ENCODE measurements at places on chromosomes 4 and X. TPM values are rescaled to one million over a fixed set of nuclear protein-coding genes. Genes with fewer than 3 reads are reported as not detected.
A peak's percentile ranks its signal among the peaks of the same experiment; 100 is the strongest.

The PDGFC gene
- total RNA-seq: 9.8 TPM

DNA sequence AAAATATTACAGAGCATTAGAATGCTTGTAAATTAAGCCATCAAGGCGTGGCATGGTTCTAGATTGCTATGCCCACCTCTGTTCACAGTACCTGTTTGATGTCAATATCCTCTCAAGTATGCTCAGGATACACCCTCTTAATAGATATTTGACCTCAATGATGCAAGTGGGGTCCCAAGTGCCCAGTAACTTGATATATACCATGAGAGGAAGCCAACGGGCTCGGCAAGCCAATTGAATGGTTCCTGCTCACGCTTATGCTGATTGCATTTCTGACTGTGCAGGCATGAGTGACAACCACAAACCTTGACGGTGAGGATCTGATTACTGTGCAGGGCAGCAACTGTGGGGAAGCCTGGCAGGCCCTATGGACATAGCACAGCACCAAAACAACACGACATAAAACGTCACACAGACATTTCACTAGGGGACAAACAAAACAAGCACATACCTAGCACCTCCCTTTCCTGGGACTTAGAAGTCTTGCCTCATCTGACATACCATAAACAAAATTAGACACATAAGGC is 179.1 kb upstream of the ETNPPL start:
- no peak overlapping the region for H3K4me3 ChIP-seq
- DNase-seq: no peak
- H3K36me3 ChIP-seq: no peaks in the 10 kb centered on the region
- peaks cover 35% of the 10 kb centered on the region for H3K27me3 ChIP-seq
- no peak overlapping the region for H3K27ac ChIP-seq

The SPANXC gene
- not detected for total RNA-seq

- H3K27me3 ChIP-seq: no peaks in the 10 kb centered on the region
- H3K4me1 ChIP-seq: no peaks in the 10 kb centered on the region
- no peak for DNase-seq
- H3K4me3 ChIP-seq: no peak overlapping the region
- no peak overlapping the region for H3K27ac ChIP-seq
- H3K36me3 ChIP-seq: no peaks in the 10 kb centered on the region
Measured at GRCh38 chrX:104255465-104255864, 732 bp upstream of the ESX1 start.

DNA sequence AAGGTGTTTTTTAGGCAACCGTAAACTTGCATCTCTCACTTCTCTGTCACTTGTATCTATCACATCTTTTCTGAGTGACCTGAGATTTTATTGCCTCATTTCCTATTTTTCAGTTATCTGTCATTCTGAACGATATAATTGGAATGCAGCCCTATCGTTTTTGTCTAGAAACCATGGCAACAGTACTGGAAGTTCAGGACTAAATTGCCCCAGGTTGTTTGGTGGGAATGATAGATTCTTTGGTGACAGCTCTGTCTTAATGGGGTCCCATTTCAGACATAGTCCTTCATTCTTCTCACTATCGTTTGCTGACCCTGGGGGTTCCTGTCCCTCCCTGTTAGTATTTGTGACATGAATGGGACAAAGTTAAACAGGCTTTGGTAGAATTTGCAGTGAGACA is 267.7 kb upstream of the GALNT7 start:
- H3K36me3 ChIP-seq: no peaks in the 10 kb centered on the region
- DNase-seq: no peak
- no peak overlapping the region for H3K4me3 ChIP-seq

GRCh38 chrX:30795981-30796958 is 92.8 kb downstream of the TAB3 start:
- H3K27ac ChIP-seq: no peak overlapping the region
- H3K36me3 ChIP-seq: no peaks in the 10 kb centered on the region
- no peak for DNase-seq
- H3K4me1 ChIP-seq: no peaks in the 10 kb centered on the region
- no peak overlapping the region for H3K4me3 ChIP-seq

DNA sequence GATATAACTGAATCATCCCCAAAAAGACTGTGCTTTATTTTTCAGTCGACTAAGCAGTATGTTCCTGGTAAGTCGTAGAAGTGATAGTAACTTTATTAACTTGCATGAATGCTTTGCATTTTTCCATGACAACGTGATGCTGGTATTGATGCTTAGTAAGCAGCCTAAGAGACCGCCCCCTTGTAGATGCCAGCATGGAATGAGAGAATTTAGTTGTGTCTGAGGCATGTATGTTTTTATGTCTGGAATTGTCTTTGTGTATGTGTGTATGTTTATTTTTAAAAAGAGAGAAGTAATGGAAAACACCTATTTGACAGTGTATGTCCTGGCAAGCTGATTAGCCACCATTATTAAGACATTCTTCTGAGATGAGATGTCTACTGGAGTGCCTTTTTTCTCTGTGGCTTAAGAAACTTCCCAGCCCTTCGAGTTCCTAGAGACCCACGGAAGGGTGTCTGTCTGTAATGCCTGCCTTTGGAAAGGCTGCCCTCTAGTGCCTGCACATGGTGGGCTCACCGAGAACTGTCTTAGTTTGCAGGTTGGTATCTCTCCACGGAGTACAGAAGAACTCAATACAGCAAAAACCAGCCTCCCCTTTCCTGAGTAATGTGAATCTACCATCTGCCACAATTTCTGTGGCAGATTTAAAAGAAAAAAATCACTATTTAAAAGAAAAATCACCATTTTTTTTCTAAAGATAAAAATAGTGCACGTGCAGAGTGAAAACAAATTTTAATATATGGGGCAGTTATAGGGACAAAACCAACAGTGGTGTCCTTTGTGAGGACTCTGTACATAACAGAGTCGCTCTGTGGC is 85.9 kb downstream of the AASDH start:
- no peaks in the 10 kb centered on the region for H3K27me3 ChIP-seq
- H3K4me3 ChIP-seq: no peak overlapping the region
- H3K36me3 ChIP-seq: no peaks in the 10 kb centered on the region
- peak; percentile 59 for DNase-seq
- peaks cover 18% of the 10 kb centered on the region for H3K4me1 ChIP-seq

The SYP gene
- 1.2 TPM for total RNA-seq

DNA sequence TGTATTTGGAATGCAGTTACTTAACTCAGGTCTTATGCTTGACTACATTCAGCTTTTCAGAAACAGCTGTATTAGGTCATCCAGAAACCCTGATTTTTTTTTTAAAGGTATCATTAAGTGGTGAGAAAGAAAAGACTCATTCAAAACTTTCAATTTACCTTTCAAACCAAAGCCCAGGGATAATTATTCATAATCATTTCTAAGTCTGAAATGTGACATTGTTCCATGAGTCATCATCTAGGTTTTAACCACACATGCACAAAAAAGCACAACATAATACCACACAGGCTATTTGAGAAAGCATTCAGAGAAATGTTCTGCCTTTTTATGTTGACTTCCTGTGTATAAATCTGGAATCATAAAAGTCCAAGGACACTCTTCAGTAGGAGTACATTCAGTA is 288.2 kb downstream of the IL1RAPL2 start:
- no peak for DNase-seq
- no peaks in the 10 kb centered on the region for H3K27me3 ChIP-seq
- no peak overlapping the region for H3K4me3 ChIP-seq
- H3K4me1 ChIP-seq: no peaks in the 10 kb centered on the region
- H3K27ac ChIP-seq: no peak overlapping the region
- H3K36me3 ChIP-seq: no peaks in the 10 kb centered on the region

DNA sequence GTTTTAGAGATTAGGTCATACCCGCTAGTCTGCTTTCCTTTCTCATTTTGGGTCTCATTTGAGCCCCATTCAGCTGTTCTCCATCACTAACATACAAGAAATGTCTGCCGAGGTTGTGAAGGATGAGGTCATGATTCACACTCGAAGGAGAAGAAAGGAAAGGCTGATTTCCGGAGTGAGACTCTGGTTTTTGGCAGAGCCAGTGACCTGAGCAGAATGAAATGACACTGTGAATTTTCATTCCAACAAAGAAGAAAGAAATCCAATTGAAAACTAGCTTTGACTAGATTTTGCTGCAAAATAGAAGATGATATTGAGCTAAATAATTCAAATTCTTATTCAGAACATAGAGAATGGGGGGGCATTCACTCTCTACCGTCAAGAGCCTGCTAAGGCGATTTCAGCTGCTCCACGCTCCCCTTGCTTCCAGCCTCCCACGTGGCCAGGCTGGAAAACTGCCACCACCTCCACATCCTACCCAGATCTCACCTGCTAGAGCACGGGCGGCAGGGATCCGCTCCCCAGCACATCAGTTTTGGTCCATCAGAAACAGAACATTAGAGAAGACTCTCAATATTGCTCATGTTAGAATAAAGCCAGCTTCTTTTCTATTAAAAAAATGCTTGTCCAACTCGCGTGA is 39.0 kb downstream of the F11 start:
- H3K4me1 ChIP-seq: no peaks in the 10 kb centered on the region
- H3K27me3 ChIP-seq: peaks cover 14% of the 10 kb centered on the region
- H3K36me3 ChIP-seq: no peaks in the 10 kb centered on the region
- DNase-seq: no peak
- no peak overlapping the region for H3K27ac ChIP-seq

DNA sequence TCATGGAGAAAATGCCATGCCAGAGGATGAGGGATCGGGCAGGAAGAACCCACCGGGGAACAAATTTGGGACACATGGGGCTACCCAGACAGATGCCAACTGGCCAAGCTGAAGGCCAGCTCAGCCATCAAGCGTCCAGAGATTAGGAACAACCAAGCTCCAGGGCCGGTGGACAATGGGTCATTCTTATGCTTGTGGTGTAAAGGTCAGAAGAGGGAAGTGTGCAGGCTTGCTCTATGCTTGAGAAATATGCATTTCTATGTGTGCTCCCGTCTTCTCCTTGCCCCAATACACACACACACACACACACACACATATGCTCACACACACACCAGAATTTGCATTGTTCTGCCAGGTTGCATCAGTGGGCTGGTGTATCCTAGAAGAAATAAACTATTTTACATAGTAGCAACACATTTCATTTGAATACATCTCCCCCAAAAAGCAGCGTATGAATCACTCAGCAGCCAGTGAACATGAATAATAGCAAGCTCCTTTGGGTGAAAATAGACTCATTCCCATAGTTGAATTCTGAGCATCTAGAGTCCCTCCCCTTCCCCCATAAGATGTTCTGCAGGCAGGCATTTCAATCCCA is 201.9 kb upstream of the PPARGC1A start:
- H3K27me3 ChIP-seq: no peaks in the 10 kb centered on the region
- no peaks in the 10 kb centered on the region for H3K36me3 ChIP-seq
- DNase-seq: no peak
- H3K4me3 ChIP-seq: no peak overlapping the region
- no peak overlapping the region for H3K27ac ChIP-seq

GRCh38 chrX:12702509-12703091 is 88.6 kb upstream of the PRPS2 start:
- H3K36me3 ChIP-seq: no peaks in the 10 kb centered on the region
- 0 out of 2 replicates have a peak, but pooled peaks cover 3% of the 10 kb centered on the region for H3K27me3 ChIP-seq
- no peak overlapping the region for H3K27ac ChIP-seq
- no peak overlapping the region for H3K4me3 ChIP-seq
- H3K4me1 ChIP-seq: no peaks in the 10 kb centered on the region

DNA sequence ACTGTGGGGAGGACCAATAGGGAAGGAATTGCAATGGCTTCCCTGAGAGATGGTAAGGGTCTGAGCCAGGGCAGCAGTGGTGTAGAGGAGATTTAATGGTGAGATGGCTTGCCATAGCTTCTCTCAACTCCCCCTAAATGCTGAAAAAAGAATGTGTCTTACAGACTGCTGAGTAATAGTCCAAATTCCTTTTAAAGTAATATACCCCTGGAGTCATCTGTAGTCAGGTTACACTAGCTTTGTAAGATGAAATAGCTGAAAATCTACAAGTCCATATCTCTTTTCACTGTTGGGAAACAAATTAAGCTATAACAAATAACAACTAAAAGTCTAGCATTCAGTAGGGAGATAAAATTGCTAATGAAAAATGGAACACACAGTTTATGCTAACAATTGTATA is 33.5 kb downstream of the MAPK10 start:
- no peak for DNase-seq
- no peaks in the 10 kb centered on the region for H3K27me3 ChIP-seq
- no peaks in the 10 kb centered on the region for H3K4me1 ChIP-seq
- H3K36me3 ChIP-seq: no peaks in the 10 kb centered on the region

DNA sequence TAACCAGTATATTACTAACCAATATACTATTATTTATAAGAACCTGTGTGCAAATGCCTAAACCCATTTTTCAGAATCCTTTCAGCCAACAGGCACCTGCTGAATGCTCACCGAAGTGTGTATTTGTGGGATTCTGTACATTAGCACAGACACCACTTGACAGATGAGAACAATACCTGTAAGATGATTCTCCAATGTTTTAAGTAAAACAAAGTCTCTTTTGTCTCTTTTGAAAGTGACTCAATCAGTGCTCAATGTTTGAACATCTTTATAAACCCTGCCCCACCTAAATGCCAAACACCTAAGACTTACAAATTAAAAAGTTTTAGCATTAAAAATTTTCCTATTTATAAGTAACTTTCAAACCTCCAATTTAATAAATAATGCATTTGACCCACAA is 763 bp downstream of the ASB9 start:
- H3K27me3 ChIP-seq: no peaks in the 10 kb centered on the region
- DNase-seq: no peak
- no peaks in the 10 kb centered on the region for H3K36me3 ChIP-seq
- H3K4me3 ChIP-seq: peak overlapping the region; percentile 44

DNA sequence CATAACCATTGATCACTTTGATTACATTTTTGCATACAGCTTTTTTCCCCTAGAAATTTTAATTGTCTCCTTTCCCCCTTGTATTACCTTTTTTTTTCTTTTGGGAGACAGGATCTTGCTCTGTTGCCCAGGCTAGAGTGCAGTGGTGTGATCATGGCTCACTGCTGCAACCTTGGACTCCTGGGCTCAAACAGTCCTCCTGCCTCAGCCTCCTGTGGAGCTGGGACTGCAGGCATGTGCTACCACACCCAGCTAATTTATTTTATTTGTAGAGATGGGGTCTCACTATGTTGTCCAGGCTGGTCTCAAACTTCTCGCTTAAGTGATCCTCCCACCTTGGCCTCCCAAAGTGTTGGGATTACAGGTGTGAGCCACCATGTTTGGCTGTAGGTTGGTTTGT is 47.0 kb downstream of the ZFX start:
- no peaks in the 10 kb centered on the region for H3K4me1 ChIP-seq
- no peaks in the 10 kb centered on the region for H3K36me3 ChIP-seq
- H3K27me3 ChIP-seq: no peaks in the 10 kb centered on the region
- no peak overlapping the region for H3K4me3 ChIP-seq
- H3K27ac ChIP-seq: no peak overlapping the region

The KLHL4 gene
- total RNA-seq: 0.10 TPM

GRCh38 chr4:82780170-82780751 is 18.3 kb downstream of the SCD5 start:
- DNase-seq: no peak
- no peaks in the 10 kb centered on the region for H3K36me3 ChIP-seq
- peaks cover 50% of the 10 kb centered on the region for H3K4me1 ChIP-seq
- H3K27me3 ChIP-seq: no peaks in the 10 kb centered on the region

DNA sequence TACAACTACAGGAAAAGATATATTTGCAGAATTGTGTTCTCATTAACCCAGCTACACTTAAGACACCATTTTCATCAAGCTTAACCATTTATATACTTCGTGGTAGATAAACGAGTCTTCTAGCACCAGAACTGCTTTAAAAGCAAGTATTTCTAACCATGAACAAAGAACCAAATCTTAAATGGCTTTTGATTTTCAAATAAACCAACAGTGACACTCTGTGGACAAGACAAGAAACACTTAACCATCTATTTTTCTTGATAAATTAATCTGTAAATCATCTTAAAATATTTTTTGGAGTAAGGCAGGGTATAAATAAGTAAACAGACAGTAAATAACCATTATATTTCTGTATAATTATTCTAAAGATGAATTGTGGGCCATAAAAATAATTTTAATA is 10.2 kb downstream of the BEND2 start:
- H3K4me3 ChIP-seq: no peak overlapping the region
- DNase-seq: no peak
- no peaks in the 10 kb centered on the region for H3K36me3 ChIP-seq
- no peaks in the 10 kb centered on the region for H3K27me3 ChIP-seq
